Suppressor macrophage treated with lipopolysaccharide for 4 hours (primary cell): ENCODE measurements at places on chromosomes 4 and X.

GRCh38 chrX:35726176-35726575 lies 72.0 kb upstream of the MAGEB16 start:
- DNase-seq = peak; percentile 23

- DNase-seq = peak; percentile 66
Measured at GRCh38 chr4:153529646-153530045, 63.5 kb downstream of the TMEM131L start.

DNA sequence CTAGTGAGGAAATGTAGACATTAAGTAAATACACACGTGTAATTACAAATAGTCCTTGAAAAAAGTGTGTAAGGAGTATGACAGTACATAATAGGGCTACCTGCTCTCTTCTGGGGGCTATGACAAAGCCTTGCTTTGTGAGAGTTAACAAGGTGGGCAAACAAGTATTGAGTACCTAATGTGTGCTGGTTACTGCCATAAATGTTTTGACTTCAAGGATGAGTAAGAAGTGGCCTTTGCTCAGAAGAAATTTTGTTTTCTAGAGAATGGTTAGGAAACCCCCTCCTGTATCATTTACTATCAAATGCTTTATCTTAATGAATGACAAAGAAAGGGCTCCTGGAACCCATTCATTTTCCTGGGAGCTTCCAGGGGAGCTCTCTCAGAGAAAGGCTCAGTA lies 167.0 kb upstream of the CASK start:
- DNase-seq = no peak

GRCh38 chr4:43993196-43993902 lies 455.3 kb downstream of the KCTD8 start:
- DNase-seq = no peak

GRCh38 chr4:25937801-25938200 lies 23.8 kb downstream of the SMIM20 start:
- no peak for DNase-seq

- DNase-seq = no peak
Measured at GRCh38 chr4:27020203-27020602, 159.6 kb downstream of the STIM2 start.
